CD8-positive, alpha-beta memory T cell (primary cell): ENCODE measurements at places on chromosomes 7 and 10.

DNA sequence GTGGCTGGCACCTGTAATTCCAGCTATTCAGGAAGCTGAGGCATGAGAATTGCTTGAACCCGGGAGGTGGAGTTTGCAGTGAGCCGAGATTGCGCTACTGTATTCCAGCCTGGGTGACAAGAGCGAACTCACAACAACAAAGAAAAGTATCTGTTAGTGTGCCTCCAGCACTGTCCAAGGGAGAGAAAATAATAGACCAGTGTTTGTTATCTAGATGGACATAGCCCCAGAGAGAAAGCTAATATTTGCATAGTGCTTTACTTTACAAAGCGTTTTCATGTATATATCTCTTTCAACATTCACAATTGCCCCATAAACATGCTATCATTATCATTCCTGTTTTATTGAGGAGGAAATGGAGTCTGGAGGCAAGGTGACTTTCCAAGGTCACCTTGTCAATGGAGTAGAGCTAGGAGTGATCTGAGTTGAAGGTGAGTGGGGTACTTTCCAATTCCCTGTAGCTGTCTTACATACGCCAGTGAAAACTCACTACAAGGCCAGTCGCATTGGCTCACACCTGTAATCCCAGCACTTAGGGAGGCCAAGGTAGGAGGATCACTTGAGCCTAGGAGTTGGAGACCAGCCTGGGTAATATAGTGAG, 49.7 kb upstream of the KIF5B start:
- H3K27me3 ChIP-seq = no peaks in the 10 kb centered on the region
- no peak overlapping the region for H3K4me3 ChIP-seq
- no peaks in the 10 kb centered on the region for H3K4me1 ChIP-seq
- H3K27ac ChIP-seq = no peak overlapping the region
- DNase-seq = no peak
- no peaks in the 10 kb centered on the region for H3K36me3 ChIP-seq

- H3K4me1 ChIP-seq = no peaks in the 10 kb centered on the region
- no peak overlapping the region for H3K27ac ChIP-seq
- H3K4me3 ChIP-seq = no peak overlapping the region
Measured at GRCh38 chr10:129331207-129331838, 135.7 kb upstream of the MGMT start.

DNA sequence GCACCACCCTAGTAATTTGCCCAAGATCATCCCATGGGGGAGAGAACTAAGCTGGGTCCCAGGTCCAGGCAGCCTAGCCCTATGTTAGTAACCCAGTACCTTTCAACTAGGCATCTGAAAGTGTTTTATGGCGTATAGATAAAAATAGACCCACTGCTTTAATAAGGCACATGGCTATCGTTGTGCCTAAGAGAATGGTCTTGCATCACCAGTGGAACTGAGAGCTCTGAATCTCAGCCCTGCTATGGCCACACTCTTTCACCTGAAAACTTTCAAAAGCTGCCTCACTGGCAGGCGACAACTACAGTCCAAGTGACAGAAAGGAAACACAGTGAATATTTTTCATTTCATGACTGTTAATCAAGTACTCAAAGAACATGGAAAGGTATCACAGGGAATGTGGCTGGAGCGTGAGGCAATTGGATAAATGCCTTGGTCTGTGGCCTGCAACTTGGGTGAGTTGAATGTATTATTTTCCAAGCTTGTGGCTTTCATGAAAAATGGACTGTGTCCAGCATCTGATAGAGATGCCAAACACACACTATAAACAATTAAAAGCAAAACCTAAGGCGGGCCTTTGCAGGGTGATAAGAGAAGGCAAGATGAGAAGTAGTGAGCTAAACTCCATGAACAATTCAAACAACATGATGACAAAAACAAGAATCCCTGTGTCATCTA, 18.0 kb upstream of the SFMBT2 start:
- DNase-seq = no peak
- no peak overlapping the region for H3K4me3 ChIP-seq
- H3K36me3 ChIP-seq = no peaks in the 10 kb centered on the region
- no peak overlapping the region for H3K27ac ChIP-seq
- H3K4me1 ChIP-seq = peaks cover 7% of the 10 kb centered on the region

DNA sequence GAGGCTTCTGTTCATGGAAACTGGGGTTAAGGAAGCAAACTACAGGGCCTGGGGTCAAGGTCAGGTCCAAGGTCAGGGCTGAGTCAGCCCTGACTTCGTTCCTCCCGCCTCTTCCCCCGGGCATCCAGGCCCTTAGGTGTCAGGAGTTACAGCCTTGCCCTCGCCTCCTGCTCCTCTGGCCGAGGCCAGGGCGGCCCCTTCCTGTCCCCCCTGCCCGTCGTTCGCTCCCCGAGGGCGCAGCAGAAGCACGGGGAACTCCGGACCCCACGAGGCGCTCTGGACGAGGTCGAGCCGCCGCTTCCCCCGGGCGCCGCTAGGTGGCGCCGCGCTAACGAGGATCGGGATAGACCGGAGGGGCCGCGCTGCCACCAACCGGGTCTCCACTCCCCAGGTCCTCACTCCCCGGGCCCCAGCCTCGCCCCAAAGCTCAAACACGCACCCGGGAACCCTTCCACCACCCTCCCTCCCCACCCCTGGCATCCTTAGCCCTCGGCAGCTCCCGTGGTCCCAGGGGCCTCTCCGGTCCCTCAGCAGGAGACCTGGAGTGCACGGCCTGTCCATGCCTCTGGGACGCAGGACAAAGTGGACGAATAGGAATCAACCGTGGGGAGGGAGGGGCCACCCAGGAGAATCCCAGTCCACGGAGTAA, 59.2 kb upstream of the MYL10 start:
- DNase-seq = peak; percentile 65
- no peaks in the 10 kb centered on the region for H3K4me1 ChIP-seq
- H3K27me3 ChIP-seq = no peaks in the 10 kb centered on the region
- no peaks in the 10 kb centered on the region for H3K36me3 ChIP-seq
- no peak overlapping the region for H3K4me3 ChIP-seq
- no peak overlapping the region for H3K27ac ChIP-seq

DNA sequence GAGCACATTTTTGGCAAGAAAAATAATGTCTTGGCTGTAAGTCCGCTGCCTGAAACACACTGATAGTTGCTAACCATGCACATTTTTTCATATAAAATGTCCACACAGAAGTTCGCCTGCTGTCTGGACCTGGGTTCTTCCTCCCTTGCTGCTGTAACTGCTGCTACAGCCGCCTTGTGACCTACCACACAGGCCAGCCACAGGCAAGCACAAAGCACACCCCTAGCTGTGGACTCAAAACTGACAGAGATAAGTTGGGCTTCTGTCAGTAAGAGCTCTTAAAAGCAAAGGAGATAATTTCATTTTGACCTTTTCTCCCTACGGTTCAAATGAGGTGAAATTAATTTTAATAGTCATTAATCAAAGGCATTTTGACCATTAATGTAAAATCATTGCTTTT, 354.7 kb downstream of the OTUD1 start:
- H3K27ac ChIP-seq = no peak overlapping the region
- H3K4me3 ChIP-seq = no peak overlapping the region
- H3K36me3 ChIP-seq = no peaks in the 10 kb centered on the region
- H3K27me3 ChIP-seq = no peaks in the 10 kb centered on the region
- no peak for DNase-seq
- no peaks in the 10 kb centered on the region for H3K4me1 ChIP-seq

GRCh38 chr7:4943297-4943696, 15.7 kb downstream of the MMD2 start:
- DNase-seq = no peak
- H3K4me1 ChIP-seq = no peaks in the 10 kb centered on the region
- no peaks in the 10 kb centered on the region for H3K36me3 ChIP-seq
- H3K27ac ChIP-seq = no peak overlapping the region

DNA sequence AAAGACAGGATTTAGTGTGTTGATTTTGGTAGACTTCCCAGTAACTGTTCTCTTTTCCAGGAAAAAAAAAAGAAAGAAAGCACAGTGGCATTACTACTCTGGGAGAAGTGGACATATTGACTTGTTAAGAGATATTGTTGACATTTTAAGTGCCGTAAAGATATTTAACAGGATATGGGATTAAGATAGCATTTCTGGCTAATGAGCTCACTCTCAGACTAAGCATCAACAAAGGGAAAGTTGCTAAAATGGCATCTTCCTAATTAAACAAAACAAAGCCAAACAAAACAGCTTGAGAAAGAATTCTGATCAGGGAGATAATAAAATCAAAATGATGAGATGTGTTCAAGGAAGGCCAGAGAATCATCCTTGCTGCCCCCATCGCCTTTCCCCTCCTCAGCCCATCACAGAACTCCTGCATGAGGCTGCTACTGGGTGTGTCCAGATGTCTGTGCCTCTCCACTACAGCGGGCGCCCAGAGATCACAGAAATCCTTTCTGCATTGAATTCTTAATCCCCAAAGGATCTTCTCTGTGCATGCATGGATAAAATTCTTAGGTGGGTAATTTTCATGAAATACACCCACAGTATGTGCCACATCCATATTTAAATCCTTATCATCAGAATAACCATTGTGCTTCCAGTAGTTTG, 270.5 kb downstream of the POU6F2 start:
- no peaks in the 10 kb centered on the region for H3K36me3 ChIP-seq
- DNase-seq = no peak
- H3K27ac ChIP-seq = no peak overlapping the region
- H3K4me1 ChIP-seq = no peaks in the 10 kb centered on the region
- H3K4me3 ChIP-seq = no peak overlapping the region

- no peaks in the 10 kb centered on the region for H3K27me3 ChIP-seq
- no peaks in the 10 kb centered on the region for H3K36me3 ChIP-seq
- no peak overlapping the region for H3K4me3 ChIP-seq
- no peak overlapping the region for H3K27ac ChIP-seq
- DNase-seq = no peak
- no peaks in the 10 kb centered on the region for H3K4me1 ChIP-seq
Measured at GRCh38 chr7:47354831-47355541, 226.9 kb downstream of the TNS3 start.

GRCh38 chr7:102211590-102212550, 74.8 kb upstream of the SH2B2 start:
- H3K27me3 ChIP-seq = no peaks in the 10 kb centered on the region
- H3K4me1 ChIP-seq = no peaks in the 10 kb centered on the region
- no peak overlapping the region for H3K27ac ChIP-seq

DNA sequence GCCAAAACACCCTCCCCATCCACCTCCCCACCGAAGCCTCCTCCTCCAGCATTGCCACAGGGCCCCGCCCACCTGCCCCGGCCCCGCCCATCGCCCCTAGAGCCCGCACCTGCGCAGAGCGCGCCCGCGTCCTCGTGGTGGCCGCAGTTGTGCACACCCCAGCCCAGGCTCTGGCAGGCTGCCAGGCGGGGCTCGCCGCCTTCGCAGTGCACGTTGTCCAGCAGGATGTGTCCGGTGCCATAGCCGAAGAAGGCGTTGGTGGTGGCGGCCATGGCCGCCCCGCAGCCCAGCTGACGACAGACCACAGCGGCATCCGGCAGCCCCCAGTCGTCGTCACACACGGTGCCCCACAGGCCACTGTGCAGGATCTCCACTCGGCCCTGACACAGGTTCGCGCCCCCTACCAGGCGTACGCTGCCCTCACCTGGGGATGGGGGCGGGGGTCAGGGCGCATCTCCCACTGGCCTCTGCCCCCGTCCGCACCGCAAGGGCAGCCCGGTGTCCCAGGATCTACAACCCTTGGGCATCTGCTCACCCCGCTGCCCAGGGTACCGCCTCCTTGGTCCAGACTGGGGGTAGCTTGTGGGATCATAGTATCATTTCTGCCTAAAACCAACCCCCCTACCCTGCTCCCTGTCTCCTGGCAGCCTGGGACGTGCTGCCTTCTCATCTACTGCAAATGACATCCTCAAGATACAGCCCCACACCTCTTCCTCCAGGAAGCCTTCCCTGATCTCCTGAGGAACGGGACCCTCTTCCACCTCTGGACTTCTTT, 11.9 kb downstream of the SSC4D start:
- peak overlapping the region; percentile 48 for H3K27ac ChIP-seq
- peak overlapping the region; percentile 59 for H3K4me3 ChIP-seq
- H3K4me1 ChIP-seq = peaks cover 18% of the 10 kb centered on the region
- DNase-seq = peak; percentile 71

- no peaks in the 10 kb centered on the region for H3K36me3 ChIP-seq
- no peaks in the 10 kb centered on the region for H3K27me3 ChIP-seq
- H3K4me3 ChIP-seq = no peak overlapping the region
- no peaks in the 10 kb centered on the region for H3K4me1 ChIP-seq
- no peak for DNase-seq
Measured at GRCh38 chr7:31096877-31097258, 44.8 kb downstream of the ADCYAP1R1 start.

DNA sequence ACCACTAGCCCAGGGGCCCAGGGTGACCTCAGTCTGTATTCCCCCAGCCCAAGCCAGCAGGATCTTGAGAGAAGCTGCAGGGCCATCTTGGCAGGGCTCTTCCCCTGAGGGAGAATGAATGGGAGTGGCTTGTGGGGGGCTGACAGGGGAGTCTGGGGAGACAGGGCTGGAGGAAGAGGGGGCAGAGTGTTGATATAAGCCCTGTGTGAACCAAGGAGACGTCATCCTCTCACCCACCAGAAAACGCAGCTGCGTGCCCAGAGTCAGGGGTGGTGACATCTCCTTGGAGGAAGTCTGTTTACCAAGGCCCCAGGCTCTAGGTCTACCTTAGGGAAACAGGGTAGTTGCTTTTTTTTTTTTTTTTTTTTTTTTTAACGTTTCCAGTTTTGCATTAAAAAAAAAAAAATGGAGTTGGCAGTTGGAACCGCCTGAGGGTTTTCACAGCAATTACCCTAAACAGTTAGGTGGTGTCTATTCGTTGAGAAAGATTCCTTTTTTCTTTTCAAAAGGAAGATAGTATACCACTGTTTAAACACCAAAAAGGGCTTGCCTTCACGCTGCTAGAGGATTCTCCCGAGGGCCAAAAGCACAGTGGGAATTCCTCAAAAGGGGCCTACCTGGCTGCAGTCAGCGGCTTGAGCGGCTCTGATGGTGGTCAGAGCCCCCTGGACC, 113.8 kb downstream of the PRPF18 start:
- DNase-seq = no peak
- H3K27ac ChIP-seq = no peak overlapping the region
- H3K36me3 ChIP-seq = no peaks in the 10 kb centered on the region
- no peaks in the 10 kb centered on the region for H3K27me3 ChIP-seq
- no peak overlapping the region for H3K4me3 ChIP-seq
- no peaks in the 10 kb centered on the region for H3K4me1 ChIP-seq

- no peak overlapping the region for H3K27ac ChIP-seq
- no peaks in the 10 kb centered on the region for H3K36me3 ChIP-seq
- H3K4me3 ChIP-seq = no peak overlapping the region
- H3K4me1 ChIP-seq = no peaks in the 10 kb centered on the region
- H3K27me3 ChIP-seq = no peaks in the 10 kb centered on the region
Measured at GRCh38 chr7:712381-713138, 13.9 kb upstream of the DNAAF5 start.

GRCh38 chr7:3464900-3465622, 164.0 kb downstream of the SDK1 start:
- no peaks in the 10 kb centered on the region for H3K27me3 ChIP-seq
- peaks cover 33% of the 10 kb centered on the region for H3K4me1 ChIP-seq
- H3K27ac ChIP-seq = no peak overlapping the region
- no peak overlapping the region for H3K4me3 ChIP-seq
- DNase-seq = no peak
- H3K36me3 ChIP-seq = no peaks in the 10 kb centered on the region

GRCh38 chr7:156492170-156492569, 148.4 kb upstream of the RNF32 start:
- no peak overlapping the region for H3K27ac ChIP-seq
- no peak overlapping the region for H3K4me3 ChIP-seq
- no peaks in the 10 kb centered on the region for H3K27me3 ChIP-seq
- no peaks in the 10 kb centered on the region for H3K36me3 ChIP-seq

- no peaks in the 10 kb centered on the region for H3K4me1 ChIP-seq
- no peak for DNase-seq
- no peak overlapping the region for H3K4me3 ChIP-seq
- H3K36me3 ChIP-seq = no peaks in the 10 kb centered on the region
Measured at GRCh38 chr10:14215641-14216040, 115.1 kb downstream of the FRMD4A start.

- H3K4me1 ChIP-seq = no peaks in the 10 kb centered on the region
- H3K27ac ChIP-seq = no peak overlapping the region
- H3K4me3 ChIP-seq = no peak overlapping the region
- no peaks in the 10 kb centered on the region for H3K27me3 ChIP-seq
- no peak for DNase-seq
Measured at GRCh38 chr7:87032604-87033339, 26.7 kb downstream of the ELAPOR2 start.
